Fibroblast of skin of back (primary cell): ENCODE measurements at places on chromosomes 1 and 21.

GRCh38 chr1:90340606-90341005, 345.7 kb downstream of the ZNF326 start:
- no peak for DNase-seq

GRCh38 chr1:26145041-26145959, 13.6 kb upstream of the FAM110D start:
- DNase-seq, result peak; percentile 73

- no peak for DNase-seq
Observed at GRCh38 chr1:40662151-40662550, 3.3 kb downstream of the RIMS3 start.

DNA sequence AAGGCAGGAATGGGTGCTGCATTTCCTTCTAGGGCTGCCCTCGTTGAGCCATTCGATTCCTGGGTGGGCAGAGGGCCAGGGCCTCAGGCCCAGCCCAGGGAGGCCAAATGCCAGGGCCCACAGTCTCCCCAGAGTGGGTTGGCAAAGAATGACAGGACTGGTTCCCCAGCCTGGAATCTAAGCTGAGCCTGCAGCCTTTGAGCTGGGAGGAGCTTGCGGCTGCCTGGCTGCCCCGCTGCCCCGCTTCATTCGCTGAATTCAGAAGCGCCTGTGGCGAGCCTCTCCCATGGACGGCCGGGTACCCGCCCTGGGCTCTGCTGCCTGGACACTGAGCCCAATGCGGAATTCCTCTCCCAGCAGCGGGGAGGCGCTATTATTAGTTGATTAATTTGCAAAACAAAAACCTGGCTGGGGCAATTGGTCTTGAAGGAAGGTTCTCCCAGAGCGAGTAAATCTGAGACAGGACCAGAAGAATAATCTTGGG, 32.3 kb upstream of the TARDBP start:
- DNase-seq, result peak; percentile 45

GRCh38 chr1:153525088-153525728, 10.6 kb downstream of the S100A6 start:
- no peak for DNase-seq

- DNase-seq, result no peak
Observed at GRCh38 chr1:232101231-232101630, 474.6 kb downstream of the DISC1 start.

GRCh38 chr1:245177071-245177900, 22.5 kb downstream of the KIF26B start:
- DNase-seq, result no peak

DNA sequence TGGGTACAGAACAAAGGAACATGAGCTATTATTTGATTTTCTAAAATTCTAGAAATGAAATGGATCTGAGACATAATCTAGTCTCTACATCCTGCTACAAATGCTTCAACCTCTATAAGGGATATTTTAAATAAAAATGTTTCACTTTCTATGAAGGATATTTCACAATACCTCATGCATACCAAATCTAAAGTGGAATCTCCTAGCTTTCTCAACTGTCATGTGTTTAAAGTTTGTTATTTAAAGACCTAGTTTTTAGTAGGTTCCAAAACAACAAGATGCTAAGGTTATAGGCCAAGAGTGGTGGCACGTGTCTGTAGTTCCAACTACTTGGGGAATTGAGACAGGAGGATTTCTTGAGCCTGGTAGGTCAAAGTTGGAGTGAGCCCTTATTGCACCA, 47.6 kb downstream of the KDM5B start:
- DNase-seq, result no peak

GRCh38 chr1:25431955-25432719, 1.4 kb downstream of the MACO1 start:
- DNase-seq, result no peak

GRCh38 chr1:85330711-85331290, 54.4 kb upstream of the BCL10 start:
- peak; percentile 100 for DNase-seq

- DNase-seq, result peak; percentile 59
Observed at GRCh38 chr1:155864393-155864792, 5.0 kb downstream of the SYT11 start.

- no peak for DNase-seq
Observed at GRCh38 chr1:10541286-10541685, 66.5 kb downstream of the PEX14 start.

DNA sequence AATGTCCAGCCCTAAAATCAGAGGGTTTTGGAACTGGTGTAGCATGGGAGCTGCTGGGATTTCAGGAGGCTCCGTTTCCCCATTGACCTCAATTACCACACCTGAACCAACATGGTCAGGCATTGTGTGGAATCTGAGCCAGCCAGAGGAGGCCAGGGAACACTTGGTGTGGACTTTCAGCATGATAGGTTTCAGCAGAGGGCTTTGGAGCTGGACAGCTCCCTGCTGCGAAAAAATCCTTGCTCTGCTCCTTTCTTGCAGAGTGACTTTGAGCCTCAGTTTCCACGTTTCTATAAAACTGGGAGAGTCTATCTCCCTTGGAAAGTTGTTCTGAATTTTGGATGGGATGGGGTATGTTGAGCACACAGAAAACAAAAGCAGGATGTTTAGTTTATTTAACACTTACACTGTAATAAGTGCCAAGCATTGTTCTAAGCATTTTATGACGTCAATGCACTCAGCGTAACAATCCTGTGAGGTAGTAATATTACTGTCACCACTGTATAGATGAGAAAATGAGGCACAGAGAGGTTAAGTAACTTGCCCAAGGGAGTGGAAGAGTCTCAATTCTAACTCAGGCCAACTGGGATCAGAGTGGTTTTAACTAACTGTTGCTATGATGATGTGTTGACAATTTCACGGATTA, 168.0 kb downstream of the GRIK3 start:
- DNase-seq, result no peak

DNA sequence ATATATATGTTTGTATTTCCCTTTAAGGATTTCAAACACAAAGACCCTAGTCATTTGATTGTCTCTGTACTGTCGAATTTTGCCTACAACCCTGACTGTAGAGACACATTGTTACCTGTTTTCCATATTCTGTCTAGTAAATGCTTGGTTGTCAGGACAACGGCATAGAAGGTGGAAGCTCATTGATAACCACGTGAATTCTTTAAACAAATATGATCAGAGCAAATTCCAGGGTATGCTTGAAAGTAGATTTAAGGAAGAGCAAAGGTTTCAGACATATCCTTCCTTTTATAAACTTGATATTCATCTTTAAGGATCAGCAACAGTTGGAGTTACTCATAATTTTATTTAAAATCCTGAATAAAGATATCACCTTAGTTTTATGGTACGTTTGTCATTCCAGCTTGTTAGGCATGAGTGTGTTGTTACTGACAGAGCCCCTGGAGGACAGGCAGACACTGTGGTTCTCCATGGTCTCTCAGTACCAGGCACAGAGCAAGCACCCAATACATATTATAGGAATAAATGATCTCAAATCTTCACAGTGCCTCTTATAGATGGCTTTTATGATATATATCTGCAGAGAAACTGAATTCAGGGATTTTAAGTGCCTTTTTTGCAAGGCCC, 203.2 kb downstream of the FGGY start:
- no peak for DNase-seq

DNA sequence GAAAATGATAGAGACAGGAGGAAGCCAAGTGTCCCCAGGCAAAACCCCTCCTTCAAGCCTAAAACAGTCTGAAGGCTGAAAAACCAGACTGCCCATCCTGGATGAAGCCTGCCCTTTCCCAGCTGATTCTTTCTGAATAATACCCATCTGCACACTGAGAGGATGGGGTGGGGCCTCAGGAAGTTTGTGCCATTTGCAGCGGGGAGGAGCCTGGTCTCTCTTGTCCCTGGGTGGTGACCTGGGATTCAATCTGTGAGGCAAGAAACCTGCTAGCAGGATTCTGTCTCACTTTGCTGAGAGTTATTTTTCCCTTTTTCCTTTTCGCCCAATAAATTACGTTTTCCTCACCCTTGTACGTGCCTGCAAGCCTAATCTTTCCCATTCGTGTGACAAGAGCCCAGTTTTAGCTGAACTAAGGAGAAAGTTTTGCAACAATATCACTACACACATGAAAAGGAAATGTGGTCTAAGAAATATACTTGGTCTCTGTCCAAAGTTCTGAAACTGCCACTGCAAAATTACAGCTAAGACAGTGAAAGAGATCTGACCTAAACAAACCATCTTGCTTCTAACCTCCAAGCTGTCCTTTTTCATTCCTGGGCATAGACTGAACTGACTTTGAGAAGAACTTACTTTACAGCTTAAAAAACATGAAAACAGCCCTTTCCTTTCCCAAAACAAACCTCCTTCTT, 105.0 kb downstream of the COP1 start:
- peak; percentile 9 for DNase-seq

DNA sequence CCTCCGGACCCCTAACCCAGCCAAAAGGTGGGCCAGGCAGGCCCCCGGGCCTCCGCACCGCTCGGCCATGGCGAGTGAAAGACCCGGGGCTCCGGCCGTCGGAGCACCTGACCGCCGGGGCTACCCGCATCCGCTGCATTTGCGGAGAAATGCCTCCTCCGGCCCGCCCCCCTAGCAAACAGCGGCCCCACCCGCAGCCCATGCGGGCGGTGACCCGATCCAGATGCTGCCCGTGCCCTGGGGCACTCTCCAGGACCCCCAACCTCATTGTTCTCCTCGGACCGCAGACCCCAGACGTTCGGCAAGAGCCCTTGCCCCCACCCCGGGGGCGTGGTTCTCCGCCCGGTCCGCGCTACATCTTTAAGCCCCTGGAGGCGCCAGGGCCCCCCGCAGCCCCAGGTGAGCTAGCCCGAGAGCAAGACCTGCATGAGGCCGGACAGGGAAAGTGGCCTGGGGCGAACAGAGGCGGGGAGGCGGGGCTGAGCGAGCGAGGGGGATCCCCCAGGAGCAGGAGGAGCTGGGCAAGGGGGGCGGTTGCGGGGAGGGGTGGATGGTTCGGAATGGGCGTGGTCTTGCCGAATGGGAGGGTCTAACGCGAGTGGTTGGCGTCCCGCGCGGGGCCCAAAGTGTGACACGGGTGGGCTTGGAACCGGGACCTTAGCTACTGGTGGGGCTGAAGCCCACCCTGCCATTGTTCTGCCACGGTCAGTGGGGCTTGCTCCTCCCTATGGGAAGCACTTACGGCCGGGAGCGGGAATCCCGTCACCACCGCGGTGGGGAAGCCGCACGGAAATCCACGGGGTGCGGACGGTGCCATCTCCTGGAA, 6.3 kb upstream of the CRYBG2 start:
- no peak for DNase-seq

DNA sequence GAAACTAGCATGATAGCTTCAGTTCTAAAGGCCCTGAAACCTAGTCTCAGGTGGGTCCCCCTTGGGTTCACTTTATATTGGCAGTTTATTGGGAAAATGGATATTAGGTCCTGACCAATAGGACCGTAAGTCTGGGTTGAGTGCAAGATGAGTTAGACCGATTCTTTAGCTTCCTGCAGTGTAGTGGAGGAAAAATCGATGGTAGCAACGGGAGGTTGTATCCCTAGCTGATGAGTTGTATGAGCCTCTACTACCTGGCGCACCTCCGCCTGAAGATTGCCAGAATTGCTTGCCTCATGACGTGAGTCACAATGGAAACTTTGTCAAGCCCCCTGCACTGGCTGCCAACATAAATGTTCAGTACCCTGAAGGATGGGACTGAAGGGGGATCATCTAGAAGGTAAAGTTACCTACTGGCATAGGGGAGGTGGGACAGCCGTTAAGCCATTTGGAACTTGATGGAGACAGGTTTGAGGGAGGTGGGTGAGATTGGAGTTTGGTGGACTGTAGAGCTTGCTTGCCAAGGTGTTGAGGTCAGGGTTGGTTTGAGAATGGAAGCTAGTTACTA, 3.9 kb downstream of the RCC1 start:
- peak; percentile 30 for DNase-seq
